Stomach (tissue), 19 donors: ENCODE measurements at places on chromosomes 2 and 18. TPM values are rescaled to one million over a fixed set of nuclear protein-coding genes. Genes with fewer than 3 reads are reported as not detected.

- DNase-seq, result no peak
Measured at GRCh38 chr2:62423235-62423634, 82.8 kb downstream of the TMEM17 start.

DNA sequence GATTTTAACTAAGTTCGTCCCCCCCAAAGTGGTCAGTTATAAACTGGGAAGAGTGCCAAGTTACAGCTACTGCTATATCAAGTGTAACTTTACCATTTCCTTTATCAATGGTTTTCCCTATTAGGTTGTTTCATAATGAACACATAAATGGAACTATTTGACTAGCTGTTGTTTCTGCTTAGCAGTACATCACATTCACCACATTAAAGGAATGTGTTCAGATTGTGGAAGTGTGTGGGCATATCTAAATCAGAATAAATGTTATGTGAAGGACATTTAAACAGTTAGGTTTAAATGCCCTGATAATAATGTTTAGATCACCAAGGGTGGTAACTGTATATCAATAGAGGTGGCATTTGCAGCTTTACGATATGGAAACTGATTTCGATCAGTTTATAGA lies 45.1 kb downstream of the SLC9A4 start:
- no peak for DNase-seq

DNA sequence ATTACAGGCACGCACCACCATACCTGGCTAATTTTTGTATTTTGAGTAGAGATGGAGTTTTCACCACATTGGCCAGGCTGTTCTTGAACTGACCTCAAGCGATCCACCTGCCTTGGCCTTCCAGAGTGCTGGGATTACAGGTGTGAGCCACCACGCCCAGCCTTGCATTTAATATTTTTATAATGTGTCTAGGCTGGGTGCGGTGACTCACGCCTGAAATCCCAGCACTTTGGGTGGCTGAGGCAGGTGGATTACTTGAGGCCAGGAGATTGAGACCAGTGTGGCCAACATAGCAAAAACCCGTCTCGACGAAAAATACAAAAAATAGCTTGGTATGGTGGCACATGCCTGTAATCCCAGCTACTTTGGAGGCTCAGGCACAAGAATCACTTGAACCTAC lies 3.2 kb downstream of the RPL37A start:
- no peak for DNase-seq

DNA sequence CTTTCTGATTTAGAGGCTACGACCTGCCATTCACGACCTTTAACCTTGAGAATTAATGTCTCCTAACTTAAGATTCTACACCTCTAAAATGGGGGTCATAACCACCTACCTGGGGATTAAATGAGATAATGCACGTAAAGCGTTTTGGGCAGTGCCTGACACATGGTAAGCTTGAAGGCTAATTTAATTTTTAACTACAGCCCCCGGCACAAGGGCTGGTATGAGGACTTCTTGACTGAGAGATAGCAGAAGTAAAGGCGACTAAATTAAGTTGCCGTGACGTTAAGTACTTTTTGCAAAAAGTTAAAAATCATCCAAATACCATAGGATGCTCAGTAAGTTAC lies 549 bp downstream of the MRPL35 start:
- DNase-seq, result no peak

- DNase-seq, result peak; percentile 95
Measured at GRCh38 chr2:74472086-74472944, at the start of gene MRPL53. Gene MRPL53 (minus strand): TSS chr2:74472680. CDS start chr2:74472660, 20 bp downstream.

The TCF23 gene
- not detected for polyA plus RNA-seq
